Smooth muscle cell of trachea (primary cell): ENCODE measurements at places on chromosomes 13 and 19. TPM values are rescaled to one million over a fixed set of nuclear protein-coding genes. Genes with fewer than 3 reads are reported as not detected.

Gene INTS6
- total RNA-seq: 55.2 and 62.5 TPM in 2 replicates

Gene ACER1
- not detected in 2 replicates for total RNA-seq

Gene KLK3
- total RNA-seq: not detected in 2 replicates

Gene C19orf73
- total RNA-seq: 0.99 TPM in 1 of 2 replicates, not detected in the other

Gene SELENOV
- total RNA-seq: 0.33 TPM in 1 of 2 replicates, not detected in the other

Gene USE1
- total RNA-seq: 17.9 and 25.5 TPM in 2 replicates

Gene RHPN2
- total RNA-seq: 2.2 and 3.0 TPM in 2 replicates

Gene KLHL1
- total RNA-seq: not detected in 2 replicates

Gene MYH14
- not detected in 2 replicates for total RNA-seq

Gene SLC25A41
- under 0.01 TPM in 1 of 2 replicates, not detected in the other for total RNA-seq

Gene SYNGR4
- total RNA-seq: not detected in 2 replicates

Gene NDUFB7
- 188 and 247 TPM in 2 replicates for total RNA-seq

Gene SAFB2
- 34.9 and 35.3 TPM in 2 replicates for total RNA-seq

Gene SNRPD2
- 228 and 382 TPM in 2 replicates for total RNA-seq

Gene SHISA7
- total RNA-seq: under 0.01 TPM in 1 of 2 replicates, not detected in the other

Gene KCNK6
- 1.5 and 3.6 TPM in 2 replicates for total RNA-seq

Gene SIGLEC10
- total RNA-seq: not detected in 2 replicates

Gene CAPS
- total RNA-seq: 4.9 and 6.0 TPM in 2 replicates

Gene JSRP1
- 0.15 TPM in 1 of 2 replicates, not detected in the other for total RNA-seq

Gene ZNF724
- total RNA-seq: 1.8 and 6.7 TPM in 2 replicates

Gene OR4F17
- 0.15 TPM in 1 of 2 replicates, not detected in the other for total RNA-seq

Gene IRS2
- total RNA-seq: 5.2 and 6.9 TPM in 2 replicates

Gene SBK2
- total RNA-seq: 0.17 TPM in 1 of 2 replicates, not detected in the other

Gene TMEM145
- total RNA-seq: 0.33 TPM in 1 of 2 replicates, not detected in the other

Gene NLRP7
- total RNA-seq: under 0.01 TPM in 1 of 2 replicates, not detected in the other

Gene COMP
- 0.15 and 0.17 TPM in 2 replicates for total RNA-seq

Gene CLC
- total RNA-seq: not detected in 2 replicates

Gene C19orf67
- total RNA-seq: 0.17 TPM in 1 of 2 replicates, not detected in the other

Gene BCL2L12
- 4.8 and 5.5 TPM in 2 replicates for total RNA-seq

Gene SRRM5
- 0.17 TPM in 1 of 2 replicates, not detected in the other for total RNA-seq

Gene PSG2
- total RNA-seq: 0.50 TPM in 1 of 2 replicates, not detected in the other

Gene LYPD3
- 0.17 and 0.44 TPM in 2 replicates for total RNA-seq

Gene TBCB
- 270 and 326 TPM in 2 replicates for total RNA-seq

Gene CEACAM4
- total RNA-seq: not detected in 2 replicates

Gene APOE
- 4.1 and 58.4 TPM in 2 replicates for total RNA-seq

Gene NXNL1
- not detected in 2 replicates for total RNA-seq

Gene PBX4
- total RNA-seq: 1.2 and 1.6 TPM in 2 replicates

Gene FFAR1
- not detected in 2 replicates for total RNA-seq

Gene ADAMTSL5
- 5.7 and 11.7 TPM in 2 replicates for total RNA-seq

Gene CEACAM20
- not detected in 2 replicates for total RNA-seq

Gene HSPB6
- 125 and 302 TPM in 2 replicates for total RNA-seq

Gene SLC17A7
- 0.15 and 0.33 TPM in 2 replicates for total RNA-seq

Gene KLF5
- 0.44 and 0.50 TPM in 2 replicates for total RNA-seq

Gene C1QTNF9B
- 0.33 and 0.44 TPM in 2 replicates for total RNA-seq

Gene SHISA2
- total RNA-seq: under 0.01 TPM in 2 replicates

Gene PTGIR
- total RNA-seq: 2.9 and 6.8 TPM in 2 replicates

Gene UBE2L5
- total RNA-seq: 0.17 TPM in 1 of 2 replicates, not detected in the other

Gene DACT3
- total RNA-seq: 6.5 and 15.5 TPM in 2 replicates

Gene LILRB5
- under 0.01 TPM in 1 of 2 replicates, not detected in the other for total RNA-seq
